ENCODE measurements at places on chromosomes 4 and X.

- no peak for DNase-seq
Measured at GRCh38 chr4:37367901-37368300, 123.4 kb downstream of the NWD2 start.

- DNase-seq = no peak
Measured at GRCh38 chr4:26062215-26062614, 148.2 kb downstream of the SMIM20 start.

GRCh38 chr4:168028970-168029597 lies 63.3 kb upstream of the ANXA10 start:
- no peak for DNase-seq

DNA sequence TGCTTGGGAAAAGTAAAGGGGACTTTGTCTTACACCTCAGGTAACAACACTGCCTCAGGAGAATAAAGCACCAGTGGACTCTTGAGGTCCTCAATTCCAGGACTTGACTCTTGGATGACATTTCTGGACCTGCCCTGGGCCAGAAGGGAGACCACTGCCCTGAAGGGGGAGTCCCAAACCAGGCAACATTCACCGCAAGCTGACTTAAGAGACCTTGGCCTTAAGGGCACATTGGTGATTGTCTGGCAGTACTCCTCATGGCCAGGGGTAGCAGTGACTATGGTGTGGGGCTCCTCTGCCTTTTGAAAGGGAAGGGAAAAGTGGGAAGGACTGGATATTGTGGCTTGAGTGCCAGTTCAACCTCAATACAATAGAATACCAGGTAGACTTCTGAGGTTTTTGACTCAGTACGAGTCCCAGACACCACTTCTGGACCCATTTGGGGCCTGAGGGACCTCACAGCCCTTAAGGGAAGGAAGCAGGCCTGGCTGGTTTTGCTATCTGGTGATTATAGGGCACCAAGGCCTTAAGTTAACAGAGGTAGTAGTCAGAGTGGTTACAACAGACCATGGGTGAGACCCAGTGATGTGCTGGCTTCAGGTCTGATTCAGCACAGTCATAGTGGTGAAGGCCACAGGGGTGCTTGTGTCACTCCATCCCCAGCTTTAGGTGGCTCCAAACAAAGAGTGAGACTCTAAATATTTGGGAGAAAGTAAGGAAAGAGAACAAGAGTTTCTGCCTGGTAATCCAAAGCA lies 121.2 kb upstream of the TET2 start:
- DNase-seq = no peak

GRCh38 chrX:7062276-7062675 lies 85.2 kb upstream of the STS start:
- no peak for DNase-seq

Data from NCI-H1105 (cell line).